Activated naive CD8-positive, alpha-beta T cell treated with anti-CD3 and anti-CD28 coated beads, Interleukin-2, amount 10 ng/mL, durations not matched to agents 7 days and 5 days (primary cell): ENCODE measurements at places on chromosomes 3 and 15. TPM values are rescaled to one million over a fixed set of nuclear protein-coding genes. Genes with fewer than 3 reads are reported as not detected.

DNA sequence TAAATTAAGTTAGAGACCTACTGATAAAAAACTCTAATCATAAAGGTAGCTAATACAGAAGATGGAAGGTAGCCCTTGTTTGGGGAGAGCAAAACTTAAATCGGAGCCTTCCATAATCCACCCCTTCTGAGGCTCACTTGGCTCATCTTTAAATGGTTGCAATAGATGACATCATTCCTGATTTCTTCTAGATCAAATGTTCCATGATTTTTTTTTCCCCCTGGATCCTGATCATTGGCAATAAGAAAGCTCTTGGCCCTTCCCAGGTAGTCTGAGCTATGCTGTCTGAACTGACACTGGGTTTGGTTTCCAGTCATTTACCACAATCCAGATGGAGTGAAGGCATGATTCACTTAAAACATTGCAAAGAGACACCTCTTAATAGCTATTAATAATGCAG, 92.5 kb downstream of the PIK3R4 start:
- DNase-seq = no peak

GRCh38 chr3:132669256-132669777, 9.2 kb downstream of the UBA5 start:
- no peak for DNase-seq

- no peak for DNase-seq
These were observed 79.6 kb downstream of the SOX2 start for GRCh38 chr3:181791056-181791955.

DNA sequence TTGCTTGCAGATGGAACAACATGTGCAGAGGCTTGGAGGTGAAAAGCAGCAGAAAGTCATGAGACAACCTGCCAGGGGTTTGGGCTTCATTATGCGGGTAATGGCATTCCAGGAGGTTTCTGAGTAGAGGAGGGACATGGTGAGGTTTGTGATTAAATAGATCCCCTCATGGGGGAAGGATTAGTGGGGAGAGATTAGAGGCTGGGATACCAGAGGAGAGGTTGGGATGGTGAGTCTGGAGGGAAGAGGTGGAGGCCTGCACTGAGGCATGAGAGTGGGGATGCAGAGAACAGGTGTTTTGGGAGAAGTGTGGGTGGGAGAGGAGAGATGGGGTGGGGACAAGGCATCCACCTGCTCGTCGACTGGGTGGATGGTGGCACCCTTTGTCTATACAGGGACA, 6.8 kb upstream of the IQSEC1 start:
- no peak for DNase-seq

DNA sequence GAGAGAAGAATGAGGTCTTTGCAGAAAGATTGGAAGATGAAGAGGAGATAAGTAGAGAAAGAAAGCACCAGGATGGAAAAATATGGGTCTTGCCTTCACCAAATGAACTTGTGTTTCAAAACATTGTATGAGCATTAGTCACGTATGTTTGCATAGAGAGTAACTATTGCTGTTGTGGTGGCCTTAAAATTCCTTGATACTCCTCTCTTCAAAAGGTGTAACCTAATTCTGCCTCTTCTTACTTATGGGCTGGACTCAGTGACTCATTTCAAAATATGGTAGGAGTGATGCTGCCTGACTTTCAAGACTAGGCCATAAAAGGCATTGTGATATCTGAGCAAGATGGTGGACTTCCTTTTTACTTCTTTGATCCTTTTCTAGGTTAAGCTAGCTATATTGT, 228.7 kb upstream of the ZNF385D start:
- no peak for DNase-seq

Gene SLC51B
- total RNA-seq = not detected

Gene CD276
- 1.8 TPM for total RNA-seq
